ENCODE measurements at places on chromosomes 3 and 15.
A peak's percentile ranks its signal among the peaks of the same experiment; 100 is the strongest.

GRCh38 chr3:149771652-149772271, 19.5 kb upstream of the COMMD2 start:
- peak; percentile 33 for DNase-seq

DNA sequence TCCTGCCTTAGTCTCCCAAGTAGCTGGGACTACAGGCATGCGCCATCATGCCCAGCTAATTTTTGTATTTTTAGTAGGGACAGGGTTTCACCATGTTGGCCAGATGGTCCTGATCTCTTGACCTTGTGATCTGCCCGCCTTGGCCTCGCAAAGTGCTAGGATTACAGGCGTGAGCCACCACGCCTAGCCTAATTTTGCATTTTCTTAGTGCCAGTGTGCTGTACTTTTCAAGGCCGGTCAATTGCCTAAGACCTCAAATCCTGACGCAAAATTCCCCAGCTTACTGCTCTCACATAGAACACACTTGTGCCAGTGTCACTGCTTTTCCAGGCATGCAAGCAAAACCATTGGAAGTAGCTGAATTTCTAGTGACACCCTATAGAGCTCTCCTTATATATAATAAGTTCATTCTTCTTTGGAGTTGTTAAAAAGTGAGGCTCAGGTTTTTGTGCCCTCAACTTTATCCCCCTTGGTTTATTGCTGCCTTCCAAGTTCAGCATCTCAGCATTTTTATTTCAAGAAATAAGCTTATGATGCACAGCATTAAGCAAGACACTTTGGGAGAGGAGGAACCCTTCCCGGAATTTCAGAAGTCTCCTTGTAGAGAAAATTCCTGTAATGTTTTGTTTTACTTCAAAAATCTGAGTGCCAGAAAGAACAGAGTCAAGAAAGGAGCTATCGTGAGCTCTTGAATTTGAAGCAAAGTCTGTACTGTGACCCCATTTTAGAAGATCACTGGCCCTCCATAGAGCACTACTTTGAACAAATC, 93.2 kb downstream of the FILIP1L start:
- DNase-seq, result peak; percentile 80

- no peak for DNase-seq
These were observed 77.0 kb downstream of the MAGI1 start for GRCh38 chr3:65961733-65962132.

DNA sequence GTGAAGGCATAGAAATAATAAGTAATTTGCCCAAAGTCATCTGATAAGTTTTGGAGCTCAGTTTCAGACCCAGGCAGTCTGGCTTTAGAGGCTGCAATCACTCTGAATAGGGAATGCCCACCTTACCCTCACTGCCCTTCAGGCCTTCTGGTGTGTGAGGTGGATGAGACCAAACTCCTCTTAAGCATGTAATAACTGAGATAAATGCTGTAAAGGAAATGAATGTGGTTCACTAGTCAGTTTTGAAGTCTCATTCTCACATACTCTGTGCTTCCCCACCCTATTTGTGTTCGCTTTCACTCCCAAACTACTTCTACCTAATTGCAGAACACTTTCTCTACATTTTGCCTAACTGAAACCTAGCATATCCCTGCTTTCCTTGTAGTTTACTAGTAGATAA, 144.1 kb downstream of the FILIP1L start:
- DNase-seq, result no peak

DNA sequence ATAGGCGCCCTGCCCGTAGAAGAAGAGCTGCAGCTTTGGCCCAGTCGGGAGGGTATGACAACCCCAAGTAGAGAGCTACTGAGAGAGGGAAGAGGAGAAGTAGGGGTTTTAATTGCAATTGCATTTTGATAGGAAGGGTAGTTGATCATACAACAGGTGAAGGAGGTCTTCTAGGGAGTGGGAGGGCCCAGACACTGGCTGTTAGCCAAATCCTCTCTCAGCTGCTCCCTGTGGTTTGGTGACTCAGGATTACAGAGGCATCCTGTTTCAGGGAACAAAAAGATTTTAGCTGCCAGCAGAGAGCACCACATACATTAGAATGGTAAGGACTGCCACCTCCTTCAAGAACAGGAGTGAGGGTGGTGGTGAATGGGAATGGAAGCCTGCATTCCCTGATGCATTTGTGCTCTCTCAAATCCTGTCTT, 408.9 kb upstream of the THBS1 start:
- DNase-seq, result peak; percentile 98

- no peak for DNase-seq
These were observed 28.8 kb downstream of the LIMD1 start for GRCh38 chr3:45623393-45623792.

- no peak for DNase-seq
These were observed 88.2 kb downstream of the RBPMS2 start for GRCh38 chr15:64687172-64687571.

GRCh38 chr3:125651244-125651643, 55.9 kb upstream of the OSBPL11 start:
- DNase-seq, result peak; percentile 39

DNA sequence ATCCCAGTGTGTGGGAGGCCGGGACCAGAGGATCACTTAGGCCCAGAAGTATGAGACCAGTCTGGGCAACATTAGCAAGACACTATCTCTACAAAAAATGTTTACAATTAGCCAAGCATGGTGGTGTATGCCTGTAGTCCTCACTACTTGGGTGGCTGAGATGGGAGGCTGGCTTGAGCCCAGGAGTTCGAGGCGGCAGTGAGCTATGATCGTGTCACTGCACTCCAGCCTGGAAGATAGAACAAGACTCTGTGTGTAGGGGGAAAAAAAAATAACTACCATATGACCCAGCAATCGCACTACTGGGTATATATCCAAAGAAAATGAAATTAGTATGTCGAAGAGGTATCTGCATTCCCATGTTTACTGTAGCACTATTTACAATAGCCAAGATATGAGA, 22.6 kb downstream of the RYK start:
- no peak for DNase-seq
